T-helper 1 cell treated with Interleukin-12 subunit alpha and Interleukin-12 subunit beta and Interleukin-4 antibody, amounts not matched to agents 30 ng/mL and 1 ng/mL, for 36 hours (primary cell): ENCODE measurements at places on chromosomes 3 and 15. TPM values are rescaled to one million over a fixed set of nuclear protein-coding genes. Genes with fewer than 3 reads are reported as not detected.

Gene SLC6A1
- not detected in 2 replicates for total RNA-seq

Gene MKRN2OS
- not detected in 2 replicates for total RNA-seq

Gene GALNT15
- total RNA-seq = not detected in 2 replicates

Gene HDAC11
- total RNA-seq = 0.90 and 0.96 TPM in 2 replicates

Gene DPPA2
- total RNA-seq = not detected in 2 replicates

Gene ZNF710
- total RNA-seq = 29.2 and 31.6 TPM in 2 replicates
